ENCODE measurements at places on chromosomes 3 and 15. TPM values are rescaled to one million over a fixed set of nuclear protein-coding genes. Genes with fewer than 3 reads are reported as not detected.
A peak's percentile ranks its signal among the peaks of the same experiment; 100 is the strongest.

GRCh38 chr3:49257187-49257586 lies 19.8 kb downstream of the C3orf62 start:
- no peak for DNase-seq

- DNase-seq, result no peak
These were observed 45.4 kb upstream of the TMC3 start for GRCh38 chr15:81419332-81419943.

- DNase-seq, result no peak
These were observed 64.1 kb downstream of the CCDC33 start for GRCh38 chr15:74300057-74300795.

DNA sequence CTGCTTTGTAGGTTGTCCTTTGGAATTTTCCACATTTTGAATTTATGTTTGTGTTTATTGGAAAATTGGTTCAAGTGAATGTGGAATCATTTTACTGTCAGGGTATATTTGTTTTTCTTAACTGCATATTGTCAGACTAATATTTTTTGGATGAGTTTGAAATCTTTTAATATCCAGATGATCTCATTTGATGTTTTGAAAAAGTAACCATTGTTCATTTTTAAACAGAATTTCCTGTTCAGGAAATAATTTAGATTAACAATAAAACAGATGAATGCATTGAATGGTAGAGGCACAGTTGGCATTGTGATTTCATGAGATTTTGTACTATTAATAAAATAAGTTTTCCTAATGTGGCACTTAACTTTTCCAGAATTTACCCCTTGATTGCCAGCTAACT lies 15.5 kb downstream of the TRAK1 start:
- DNase-seq, result no peak

GRCh38 chr15:65937054-65937453 lies 67.8 kb downstream of the RAB11A start:
- no peak for DNase-seq

DNA sequence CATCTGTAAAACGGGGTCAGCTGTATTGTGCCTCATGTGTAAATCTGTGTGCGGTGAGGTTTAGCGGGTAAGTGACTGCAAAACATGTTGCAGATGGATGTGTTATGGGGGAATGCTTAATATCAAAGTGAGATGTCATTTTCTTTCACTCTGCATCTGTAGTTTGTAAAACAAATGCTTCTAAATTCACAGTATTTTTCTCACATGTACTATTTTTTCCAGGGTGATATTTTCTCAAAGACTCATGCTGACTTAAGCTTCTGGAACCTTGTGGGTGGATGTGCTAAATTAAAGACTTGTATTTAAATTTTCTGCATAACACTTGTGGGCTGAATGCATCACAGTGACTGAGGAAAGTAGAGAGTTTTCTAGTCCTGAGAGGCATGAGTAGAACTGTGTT lies 115.2 kb upstream of the TP63 start:
- DNase-seq, result no peak

DNA sequence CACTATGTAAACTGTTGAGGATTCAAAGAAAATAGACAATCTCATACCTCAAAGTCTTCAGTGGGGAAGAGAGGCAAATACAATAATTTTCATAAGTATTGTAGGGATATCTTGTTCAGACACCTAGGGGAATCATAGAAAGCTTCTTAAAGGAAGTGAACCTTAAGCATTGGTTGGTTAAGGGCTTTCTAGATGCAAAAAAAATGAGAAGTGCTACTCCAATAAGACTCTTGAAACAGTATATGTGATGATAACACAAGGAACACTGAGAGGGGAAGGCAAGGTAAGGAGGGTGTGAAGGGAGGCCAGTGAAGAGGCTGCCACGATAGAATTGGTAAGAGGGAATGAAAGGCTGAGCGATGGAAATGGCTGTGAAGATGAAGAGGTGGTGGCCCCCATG lies 104.1 kb downstream of the TPRG1 start:
- DNase-seq, result no peak

GRCh38 chr3:195101927-195102608 lies 168.9 kb downstream of the XXYLT1 start:
- DNase-seq, result no peak

DNA sequence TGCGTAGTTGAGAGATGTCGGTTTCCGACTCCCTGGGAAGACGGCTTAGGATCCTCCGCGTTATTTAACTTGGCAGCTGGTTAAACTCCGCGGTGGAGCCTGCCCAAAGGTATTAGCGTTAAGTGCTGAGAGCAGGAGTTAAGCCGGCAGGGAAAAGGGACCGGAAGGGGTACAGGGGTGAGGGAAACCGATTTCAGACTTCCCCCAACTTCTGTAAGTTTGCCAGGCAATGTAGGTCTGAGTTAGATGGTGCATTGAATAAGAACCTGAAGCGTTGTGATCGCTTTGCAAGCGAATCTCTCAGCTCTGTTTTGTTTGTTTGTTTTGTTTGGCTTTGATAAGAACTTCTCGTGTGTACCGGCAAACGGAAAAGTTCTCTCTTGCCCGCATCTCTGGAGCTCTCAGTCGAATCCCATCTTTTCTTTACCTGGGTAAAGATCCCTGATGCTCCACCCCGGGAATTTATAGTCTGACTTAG lies 6.0 kb upstream of the FEZF2 start:
- no peak for DNase-seq

DNA sequence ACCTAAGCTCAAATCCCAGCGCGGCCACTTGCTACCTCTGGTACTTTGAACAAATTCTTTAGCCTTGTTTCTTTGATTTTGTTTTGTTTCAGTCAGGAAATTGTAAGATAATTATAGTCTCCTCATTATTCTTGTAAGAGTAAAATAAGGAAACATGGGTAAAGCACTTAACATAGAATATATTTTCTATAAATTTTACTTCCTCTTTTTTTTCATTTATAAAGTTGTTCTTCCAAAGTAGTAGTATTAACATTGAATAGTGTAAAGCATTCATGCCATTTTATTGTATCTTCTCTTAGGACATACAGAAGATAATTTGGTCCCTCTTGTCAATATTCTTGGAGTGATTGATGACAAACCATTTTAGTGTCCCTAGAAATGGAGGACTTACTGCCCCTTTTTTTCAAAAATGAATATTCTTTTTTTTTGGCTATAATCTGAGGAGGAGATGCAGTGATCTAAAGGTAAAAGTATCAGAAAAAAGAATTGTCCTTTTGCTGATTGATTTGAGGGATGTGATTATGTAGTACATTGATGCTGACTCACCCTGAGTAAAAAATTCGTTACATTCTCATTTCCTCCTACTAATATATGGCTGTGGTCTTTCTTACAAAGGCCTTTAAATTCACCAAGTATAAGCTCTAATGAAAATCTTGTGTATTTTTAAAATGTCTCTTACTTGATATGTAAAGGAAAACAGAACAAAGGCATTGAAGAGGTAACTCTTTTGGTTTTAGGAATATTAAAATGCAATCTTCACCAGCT lies 51.0 kb downstream of the ALCAM start:
- no peak for DNase-seq

- no peak for DNase-seq
These were observed 85.0 kb downstream of the ATP10A start for GRCh38 chr15:25778161-25778560.

GRCh38 chr3:123605789-123606234 lies 21.0 kb upstream of the HACD2 start:
- DNase-seq, result peak; percentile 99

- no peak for DNase-seq
These were observed 75.2 kb upstream of the GRM7 start for GRCh38 chr3:6785726-6786125.

DNA sequence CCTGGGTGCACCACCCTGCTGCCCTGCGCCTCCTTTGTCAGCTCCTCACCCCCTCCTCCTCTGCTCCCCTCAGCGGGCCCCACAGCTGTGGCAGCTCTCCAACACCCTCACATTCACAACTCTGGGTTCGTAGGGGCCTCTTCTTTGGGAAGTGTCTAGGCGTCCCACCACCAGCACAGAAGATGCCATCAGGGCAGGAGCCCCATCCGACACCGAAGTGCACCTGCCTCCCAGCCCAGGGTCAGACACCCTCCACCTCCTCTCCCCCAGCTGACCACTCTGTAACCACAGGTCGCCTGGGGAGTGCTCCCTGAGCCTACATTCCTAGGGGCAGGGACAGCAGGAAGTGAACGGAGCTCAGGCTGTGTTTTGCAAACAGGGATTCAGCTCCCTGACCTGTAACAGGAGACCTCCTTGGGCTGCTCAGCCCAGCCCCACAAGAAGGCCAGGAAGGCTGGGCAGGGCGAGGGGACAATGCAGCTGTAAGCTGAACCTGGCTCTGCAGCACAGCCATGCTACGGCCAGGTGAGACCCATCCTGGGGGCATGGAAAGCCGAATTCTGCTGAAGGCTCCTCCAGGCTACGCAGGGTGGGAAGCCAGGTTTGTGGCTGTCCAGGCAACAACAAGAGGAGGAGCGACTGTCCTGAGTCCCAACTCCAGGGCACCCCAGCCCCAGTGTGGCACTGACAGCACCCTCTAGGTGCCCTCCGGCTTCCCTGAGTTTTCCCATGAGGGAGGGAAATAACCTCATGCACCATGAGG lies 269.0 kb downstream of the GOLGA6L6 start:
- no peak for DNase-seq

DNA sequence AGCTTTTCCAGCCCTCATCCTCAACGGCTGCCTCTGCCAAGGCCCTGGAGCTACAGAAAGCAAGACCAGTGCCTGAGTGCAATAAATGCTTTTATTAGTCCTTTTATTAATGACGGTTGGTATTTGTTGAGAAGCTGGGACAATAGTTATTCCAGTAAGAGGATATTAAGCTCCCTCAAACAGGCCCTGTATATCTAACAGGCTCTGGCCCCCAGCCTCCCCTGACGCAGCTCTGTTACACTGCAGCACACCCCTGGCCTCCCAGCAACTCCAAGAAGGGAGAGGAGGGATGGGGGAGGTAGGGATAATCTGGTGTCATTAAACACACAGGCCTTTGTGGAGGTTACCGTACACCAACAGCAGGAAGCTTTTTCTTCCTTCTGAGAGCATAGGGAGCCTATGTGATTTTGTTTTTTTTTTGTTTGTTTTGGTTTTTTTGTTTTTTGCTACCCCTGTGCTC lies 30.8 kb upstream of the MAGEF1 start:
- no peak for DNase-seq

DNA sequence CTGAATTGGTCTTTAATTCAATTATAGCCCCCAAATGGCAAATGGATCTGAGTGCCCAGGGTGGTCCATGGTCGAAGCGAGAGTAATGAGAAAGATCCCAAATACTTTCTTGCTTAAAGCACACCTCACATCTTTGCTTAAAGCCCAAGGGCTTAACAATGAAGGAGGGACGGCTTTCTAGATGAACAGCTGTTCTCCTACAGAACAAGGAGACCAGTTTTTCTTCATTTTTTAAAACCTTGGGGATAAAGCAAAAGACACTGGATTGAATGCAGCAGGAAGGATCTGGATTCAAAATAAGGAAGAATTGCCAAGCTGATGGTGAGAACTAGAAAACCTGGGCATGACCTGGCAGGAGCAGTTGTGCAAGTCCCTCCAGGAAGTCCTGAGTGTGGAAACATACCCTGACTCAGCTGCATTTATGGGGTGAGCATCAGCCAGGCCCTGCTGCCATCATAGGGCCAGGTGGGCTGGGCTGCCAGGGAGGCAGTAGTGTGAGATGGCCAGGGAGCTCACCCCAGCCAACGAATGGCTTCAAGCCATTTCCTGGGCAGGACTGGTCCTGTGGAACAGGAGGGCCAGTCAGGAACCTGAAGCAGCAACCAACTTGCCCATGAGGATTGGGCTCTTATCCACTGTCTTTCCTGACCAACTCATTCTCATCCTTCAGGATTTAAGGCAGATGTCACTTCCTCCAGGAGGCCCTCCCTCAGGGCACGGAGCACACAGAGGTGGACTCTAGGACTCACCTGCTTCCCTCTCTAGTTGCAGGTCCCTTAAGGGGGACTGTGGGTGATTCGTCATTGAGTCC lies 18.4 kb upstream of the RHCG start:
- no peak for DNase-seq

The ALPK3 gene
- polyA plus RNA-seq, result 0.42 TPM

The CYP1A2 gene
- 0.09 TPM for polyA plus RNA-seq

The DOCK3 gene
- not detected for polyA plus RNA-seq

The IGDCC3 gene
- 30.1 TPM for polyA plus RNA-seq

The C3orf38 gene
- 4.8 TPM for polyA plus RNA-seq

The PPP1R14D gene
- polyA plus RNA-seq, result 0.47 TPM

The GOLGA6L4 gene
- polyA plus RNA-seq, result 2.0 TPM

Data from HepG2 (cell line).